Smooth muscle cell of the coronary artery (primary cell): ENCODE measurements at places on chromosomes 12 and 14. TPM values are rescaled to one million over a fixed set of nuclear protein-coding genes. Genes with fewer than 3 reads are reported as not detected.

The VRK1 gene
- 15.4 and 23.6 TPM in 2 replicates for total RNA-seq

The ESR2 gene
- total RNA-seq: 0.12 TPM in 1 of 2 replicates, not detected in the other

The KRT79 gene
- total RNA-seq: not detected in 2 replicates

The TCL1A gene
- not detected in 2 replicates for total RNA-seq

The TGM1 gene
- total RNA-seq: 1.6 and 2.5 TPM in 2 replicates

The BTBD7 gene
- 21.4 and 22.1 TPM in 2 replicates for total RNA-seq

The ABHD12B gene
- not detected in 2 replicates for total RNA-seq
